Panc1 (cell line): ENCODE measurements at places on chromosomes 12 and 14. TPM values are rescaled to one million over a fixed set of nuclear protein-coding genes. Genes with fewer than 3 reads are reported as not detected.

The TPH2 gene
- total RNA-seq = not detected

The CHST11 gene
- total RNA-seq = 11.4 TPM

The TMCC3 gene
- total RNA-seq = 0.92 TPM

The RTL1 gene
- not detected for total RNA-seq

- DNase-seq = no peak
These were observed 126.7 kb upstream of the HIF1A start for GRCh38 chr14:61568572-61569011.
